ENCODE measurements at places on chromosomes 1 and 21.

GRCh38 chr1:158188611-158189010, 7.9 kb downstream of the CD1D start:
- no peak for DNase-seq

GRCh38 chr1:57249511-57249910, 174.3 kb downstream of the DAB1 start:
- no peak for DNase-seq

DNA sequence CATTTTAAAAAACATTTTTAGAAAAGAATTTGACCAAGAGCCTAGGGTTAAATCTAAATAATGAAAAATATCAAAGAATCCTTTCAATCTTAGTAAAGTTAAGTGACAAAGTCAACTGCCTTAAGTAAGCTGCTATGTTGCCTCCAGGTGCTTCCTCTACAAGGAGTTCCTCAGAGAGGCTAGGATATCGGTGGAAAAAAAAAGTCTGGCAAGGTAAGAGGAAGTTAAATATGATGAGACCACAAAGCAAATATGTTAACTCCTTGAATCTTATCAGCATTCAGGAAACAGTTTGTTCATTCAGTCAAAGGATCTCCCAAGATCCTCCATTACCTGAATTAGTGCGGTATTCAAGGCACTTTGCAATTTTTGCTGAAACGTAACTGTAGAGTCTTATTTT, 563.5 kb downstream of the PTPRC start:
- DNase-seq, result no peak

DNA sequence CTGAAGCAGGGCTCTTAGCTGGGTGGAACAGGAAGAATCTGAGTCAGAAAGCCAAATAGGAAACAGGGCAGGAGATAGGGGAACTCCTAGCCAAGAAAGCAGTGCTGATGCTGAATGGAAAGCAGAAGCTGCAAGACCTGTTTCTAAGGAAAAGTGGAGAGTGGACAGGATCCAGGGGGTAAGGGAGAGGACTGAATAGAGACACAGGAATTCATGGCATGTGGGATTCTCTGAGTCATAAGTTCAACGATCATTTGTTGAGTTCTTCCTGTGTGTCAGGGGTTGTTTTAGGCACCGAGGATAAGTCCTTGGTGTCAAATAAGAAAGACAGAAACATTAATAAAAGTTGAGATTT, 153.8 kb upstream of the FGGY start:
- no peak for DNase-seq

DNA sequence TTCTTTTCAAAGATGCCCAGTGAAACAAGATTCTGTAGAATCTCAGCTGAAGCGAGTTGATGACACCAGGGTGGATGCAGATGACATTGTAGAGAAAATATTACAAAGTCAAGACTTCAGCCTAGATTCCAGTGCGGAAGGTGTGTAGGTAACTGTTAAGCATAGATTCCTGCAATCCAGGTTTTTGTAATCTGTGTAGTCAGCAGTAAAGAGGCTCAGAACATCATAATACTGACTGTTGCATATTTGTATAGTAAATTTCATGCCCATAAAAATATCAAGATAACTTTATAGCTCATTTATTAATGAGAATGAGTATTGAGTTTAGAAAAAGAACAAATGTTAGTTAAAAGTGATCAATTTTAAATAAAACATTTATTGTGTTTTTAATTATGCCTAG, 32.2 kb downstream of the HENMT1 start:
- DNase-seq, result no peak

DNA sequence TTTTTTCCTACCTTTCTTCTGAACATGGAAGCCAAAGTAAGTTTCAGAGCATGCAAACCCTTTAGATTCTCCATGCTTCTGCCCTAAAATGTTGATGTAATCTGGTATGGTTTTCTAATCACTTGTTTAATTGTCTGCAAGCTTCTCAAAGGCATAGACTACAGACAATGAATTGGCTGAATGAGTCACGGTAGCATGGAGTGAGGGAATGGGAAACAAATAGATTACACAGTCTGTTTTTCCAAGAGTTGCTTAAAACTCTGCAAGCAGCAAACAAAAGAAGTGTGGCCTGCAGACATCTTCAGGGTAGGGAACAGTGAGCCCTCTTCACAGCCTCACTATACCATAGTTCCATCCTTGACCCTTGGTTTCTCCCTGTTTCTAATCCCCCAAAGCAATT, 326.0 kb downstream of the BARHL2 start:
- DNase-seq, result no peak

GRCh38 chr1:41006942-41007865, 14.3 kb downstream of the SLFNL1 start:
- no peak for DNase-seq

- no peak for DNase-seq
Measured at GRCh38 chr1:224276771-224277487, 53.0 kb downstream of the NVL start.

DNA sequence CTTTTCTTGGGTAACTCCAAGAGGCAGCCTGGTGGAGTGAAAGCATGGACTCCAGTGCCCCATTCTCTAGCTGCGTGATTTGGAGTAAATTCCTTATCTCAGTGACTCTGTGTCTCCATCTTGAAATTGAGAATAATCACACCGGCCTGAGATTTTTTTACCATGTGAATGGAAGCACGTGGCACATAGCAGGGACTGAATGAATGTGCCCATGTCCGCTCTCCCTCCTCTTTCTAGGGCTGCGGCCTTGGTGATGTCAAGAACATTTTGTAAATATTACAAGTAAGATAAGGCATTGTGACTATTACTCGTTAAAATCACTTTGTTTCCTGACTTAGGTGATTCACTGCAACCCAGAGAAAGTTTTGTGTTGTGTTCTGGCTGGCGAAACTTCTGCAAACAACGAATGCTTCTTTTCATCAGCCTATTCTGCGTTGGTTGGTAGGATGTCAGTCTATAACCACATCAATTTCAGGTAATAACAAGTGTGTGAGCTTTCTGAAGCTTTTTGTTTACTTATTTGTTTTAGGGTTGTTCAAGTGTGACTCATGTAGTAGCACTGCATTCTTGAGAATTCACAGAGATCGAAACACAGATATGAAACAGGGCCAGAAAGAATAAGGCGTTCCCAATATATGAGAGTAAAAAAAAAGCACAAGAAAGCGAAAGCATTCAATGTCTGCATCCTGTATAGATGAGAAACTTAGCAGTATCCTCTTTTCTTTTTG, 135.7 kb upstream of the SLC45A1 start:
- DNase-seq, result no peak

DNA sequence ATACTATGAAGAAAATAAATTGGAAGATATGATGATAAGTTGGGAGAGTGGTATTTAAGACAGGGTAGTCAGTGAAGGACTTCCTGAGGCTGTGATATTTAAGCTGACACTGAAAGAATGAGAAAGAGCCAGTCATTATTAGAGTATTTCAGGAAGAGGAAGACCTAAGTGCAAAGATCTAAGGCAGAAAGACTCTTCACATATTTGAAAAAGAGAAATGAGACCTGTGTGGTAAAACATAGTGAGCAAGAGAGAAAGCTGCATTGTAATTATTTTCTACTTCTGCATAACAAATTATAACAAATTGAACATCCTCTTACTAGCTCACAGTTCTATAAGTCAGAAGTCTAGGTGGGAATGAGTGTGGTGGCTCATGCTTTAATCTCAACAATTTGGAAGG, 34.6 kb upstream of the DOCK7 start:
- no peak for DNase-seq

- DNase-seq, result no peak
Measured at GRCh38 chr1:201153474-201154388, 543 bp downstream of the TMEM9 start.

GRCh38 chr1:38872401-38873026, 634 bp downstream of the MYCBP start:
- DNase-seq, result no peak

- no peak for DNase-seq
Measured at GRCh38 chr21:20110368-20110767, 887.8 kb upstream of the NCAM2 start.

DNA sequence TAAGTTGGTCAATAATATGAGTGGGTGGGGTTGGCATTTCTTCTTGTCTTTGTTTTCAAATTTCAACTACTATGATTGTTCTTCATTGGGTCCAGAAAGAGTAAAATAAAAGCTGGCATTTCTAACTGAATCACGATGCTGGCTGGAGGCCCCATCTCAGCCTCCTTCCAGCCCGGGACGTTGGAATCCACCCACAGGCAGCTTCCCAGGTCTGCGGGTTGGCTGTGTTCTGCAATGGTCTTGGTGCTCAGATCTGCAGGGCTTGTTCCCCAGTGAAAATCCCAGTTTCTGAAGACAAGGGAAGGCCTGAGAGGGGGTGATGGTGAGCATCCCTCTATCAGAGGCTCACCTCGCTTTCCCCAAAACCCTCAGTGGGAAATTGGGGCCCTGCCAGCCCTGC, 54.7 kb upstream of the ARHGEF16 start:
- DNase-seq, result no peak

All from NCI-H1436 treated with DMSO at 0.1 percent for 48 hours (cell line).